NCI-H1694 (cell line): ENCODE measurements at places on chromosomes 7 and 10.

DNA sequence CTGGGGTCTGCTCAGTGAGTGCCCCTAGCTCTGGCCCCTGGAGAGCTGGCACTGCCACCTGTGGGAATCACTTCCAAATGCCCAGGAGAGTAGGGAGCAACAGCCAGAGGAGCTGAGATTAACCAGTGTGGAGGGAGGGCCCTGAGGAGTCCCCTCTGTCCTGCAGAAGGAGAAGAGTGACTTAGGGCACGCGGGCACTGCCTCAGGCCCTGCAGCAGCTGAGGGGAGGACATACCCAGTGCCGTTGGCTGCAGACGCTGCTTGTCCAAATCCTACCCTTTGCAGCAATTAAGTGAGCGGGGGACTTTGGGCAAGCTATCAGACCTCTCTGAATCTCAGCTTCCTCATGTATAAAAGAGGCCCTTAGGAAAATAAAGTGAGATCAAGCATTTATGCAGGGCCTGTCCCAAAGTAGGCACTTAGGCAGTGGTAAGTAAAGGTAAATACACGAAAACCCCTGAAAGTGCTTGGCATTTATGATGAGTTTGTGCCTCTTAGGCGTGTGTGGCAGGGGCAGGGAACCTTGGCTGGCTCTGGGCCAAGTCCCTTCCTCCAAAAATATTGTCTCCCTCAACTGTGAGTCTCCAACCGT lies 16.9 kb downstream of the PRF1 start:
- DNase-seq = no peak

- DNase-seq = no peak
Observed at GRCh38 chr7:90626013-90626412, 29.9 kb downstream of the CDK14 start.

DNA sequence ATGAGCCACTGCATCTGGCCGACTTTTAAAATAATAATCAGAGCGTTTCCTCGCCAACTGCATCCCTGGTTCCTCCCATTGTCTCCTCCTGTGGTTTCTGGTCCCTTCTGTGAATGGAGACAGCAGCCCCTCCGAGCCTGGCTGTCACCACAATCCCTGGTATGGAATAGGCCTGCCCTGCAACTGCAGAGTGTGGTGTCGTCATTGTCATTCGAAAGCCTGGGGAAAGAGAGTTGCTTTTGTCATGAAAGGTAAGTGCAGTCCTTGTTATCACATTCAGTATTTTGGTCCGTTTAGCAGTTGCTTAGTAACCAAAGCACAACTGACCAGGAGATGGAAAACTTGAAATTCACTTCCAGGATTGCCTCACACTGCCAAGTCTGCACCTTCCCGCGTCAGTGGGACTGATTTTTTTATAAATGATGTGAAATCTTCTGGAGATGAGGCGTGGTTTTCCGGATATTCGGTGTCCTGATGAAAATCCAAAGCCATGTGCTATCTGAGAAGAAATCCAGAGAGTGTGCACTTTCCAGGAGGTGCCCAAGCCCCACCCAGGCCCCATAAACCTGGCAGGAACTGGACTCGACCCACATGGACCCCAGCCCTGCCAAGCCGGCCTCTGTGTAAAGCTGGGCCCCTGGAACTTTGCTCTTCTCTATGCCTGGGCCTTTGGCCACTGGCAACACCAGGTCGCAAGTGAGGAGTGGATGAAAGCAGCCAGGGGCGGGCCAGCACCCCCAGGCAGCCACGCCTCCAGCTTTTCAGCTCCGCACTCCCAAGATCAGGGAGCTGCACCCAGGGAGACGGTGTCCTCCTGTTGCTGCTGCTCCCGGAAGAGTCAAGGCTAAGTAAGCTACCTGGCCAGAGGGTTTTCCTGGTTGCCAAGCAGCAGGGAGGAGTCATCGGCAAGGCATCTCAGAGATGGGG lies 133.7 kb upstream of the SH2B2 start:
- DNase-seq = no peak

GRCh38 chr10:11551916-11552602 lies 59.4 kb downstream of the USP6NL start:
- DNase-seq = no peak

DNA sequence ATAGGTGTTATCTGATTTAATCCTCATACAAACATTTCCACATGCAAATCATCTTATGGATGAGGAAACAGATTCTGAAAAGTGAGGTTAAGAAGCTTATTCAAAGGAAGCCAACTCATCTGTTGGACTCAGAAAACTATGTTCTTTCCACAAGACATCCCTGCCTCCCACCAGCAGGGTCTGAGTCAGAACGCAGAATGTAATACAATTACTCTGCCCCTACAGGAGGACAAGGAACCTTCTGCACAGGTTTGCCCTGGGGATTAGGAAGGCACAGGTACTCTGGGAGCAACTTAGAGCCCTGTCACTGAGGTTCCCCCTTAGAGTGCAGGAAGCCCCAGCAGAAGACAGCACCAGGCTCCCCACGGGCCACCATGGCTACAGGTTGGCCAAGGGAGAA lies 255.7 kb downstream of the TNS3 start:
- no peak for DNase-seq

DNA sequence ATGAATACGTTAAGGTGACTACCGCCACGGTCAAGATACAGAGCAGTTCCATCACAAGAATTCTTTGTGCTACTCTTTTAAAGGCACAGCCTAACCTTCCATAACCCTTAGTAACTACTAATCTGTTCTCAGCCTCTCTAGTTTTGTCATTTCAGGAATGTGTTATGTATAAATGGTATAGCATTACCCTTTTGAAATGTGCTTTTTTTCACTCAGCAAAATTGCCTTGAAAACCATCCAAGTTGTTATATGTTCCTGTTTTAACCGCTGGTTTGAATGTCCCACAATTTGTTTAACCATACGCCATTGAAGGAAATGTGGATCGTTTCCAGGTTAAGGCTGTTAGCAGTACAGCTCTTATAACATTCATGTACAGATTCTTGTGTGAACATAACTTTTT lies 32.0 kb downstream of the WAC start:
- no peak for DNase-seq

GRCh38 chr10:68135362-68135761 lies 26.1 kb downstream of the MYPN start:
- no peak for DNase-seq

GRCh38 chr7:106772655-106773108 lies 92.4 kb upstream of the PIK3CG start:
- no peak for DNase-seq

DNA sequence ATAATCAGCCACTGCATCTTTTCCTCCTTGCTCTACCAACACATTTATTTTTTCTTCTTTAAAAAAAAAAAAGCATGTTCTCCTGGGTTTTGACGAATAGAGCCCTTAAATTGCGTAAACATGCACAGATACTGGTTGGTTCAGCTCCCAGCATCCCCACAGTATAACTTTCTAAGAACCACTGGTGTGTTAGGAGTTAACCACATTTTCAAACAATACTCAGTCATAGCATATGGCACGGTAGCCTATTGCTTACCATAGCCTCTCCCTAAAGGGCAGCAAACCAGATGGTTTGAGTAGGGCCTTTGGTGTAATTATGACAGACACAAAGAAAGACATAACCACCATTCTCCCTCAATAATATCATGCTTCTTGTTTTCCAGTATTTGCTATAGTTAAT lies 145.0 kb downstream of the LRRC4 start:
- peak; percentile 82 for DNase-seq

- DNase-seq = no peak
Observed at GRCh38 chr7:66190504-66190857, 14.7 kb upstream of the TPST1 start.

DNA sequence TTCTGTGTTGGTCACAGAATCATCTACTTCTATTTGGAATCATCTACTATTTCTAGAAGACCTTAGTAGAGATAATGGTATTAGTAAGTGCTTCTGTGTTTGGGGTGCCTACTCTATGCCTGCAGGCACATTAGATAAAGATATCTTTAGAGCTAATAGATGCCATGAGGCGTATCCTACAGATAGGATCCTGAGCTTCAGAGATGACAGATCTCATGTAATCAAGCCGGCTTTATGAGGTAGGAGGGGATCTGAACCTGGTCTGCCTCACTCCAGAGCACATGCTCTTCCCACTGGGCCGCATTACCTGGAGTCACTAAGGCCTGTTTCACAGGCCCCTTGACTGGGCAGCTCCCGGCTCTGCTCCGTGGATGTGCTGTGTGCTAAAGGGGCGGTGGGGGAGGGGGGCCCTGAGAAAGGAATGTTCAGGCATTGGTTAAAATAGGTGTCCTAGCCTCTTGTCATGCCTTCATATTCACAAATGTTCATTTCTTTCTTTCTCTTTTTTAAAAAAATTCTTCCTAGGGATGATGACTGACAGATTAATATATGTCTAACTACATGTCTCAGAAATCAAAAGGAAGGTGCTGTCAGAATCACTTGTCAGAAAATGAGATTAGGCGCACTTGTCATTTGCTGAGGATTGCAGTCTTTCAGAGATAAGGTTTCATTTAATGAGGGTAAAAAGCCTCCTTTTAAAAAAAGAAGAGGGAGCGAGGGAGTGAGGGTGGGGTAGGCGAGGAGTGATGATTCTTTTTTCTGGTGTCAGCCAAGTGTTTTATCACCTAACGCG lies 458.0 kb upstream of the GALNT17 start:
- DNase-seq = no peak

DNA sequence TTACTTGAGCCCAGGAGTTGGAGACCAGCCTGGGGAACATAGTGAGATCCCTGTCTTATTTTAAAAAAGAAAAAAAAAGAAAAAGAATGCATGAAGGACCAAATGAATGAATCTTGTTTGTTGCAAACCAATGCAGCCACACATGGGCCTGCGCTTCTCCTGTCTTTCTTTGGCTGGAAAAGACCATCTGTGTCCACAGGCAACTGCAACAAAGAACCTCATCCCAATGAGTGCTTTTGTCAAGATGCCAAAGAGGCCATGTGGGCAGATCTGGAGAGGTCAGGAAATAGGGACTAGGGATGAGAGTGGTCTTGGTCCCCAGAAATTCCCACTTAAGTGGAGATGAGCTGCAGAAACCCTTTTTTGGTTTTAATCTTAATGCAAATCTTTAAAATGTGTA lies 49.8 kb upstream of the DUSP5 start:
- DNase-seq = no peak

GRCh38 chr10:131673396-131673795 lies 227.4 kb upstream of the PPP2R2D start:
- no peak for DNase-seq

DNA sequence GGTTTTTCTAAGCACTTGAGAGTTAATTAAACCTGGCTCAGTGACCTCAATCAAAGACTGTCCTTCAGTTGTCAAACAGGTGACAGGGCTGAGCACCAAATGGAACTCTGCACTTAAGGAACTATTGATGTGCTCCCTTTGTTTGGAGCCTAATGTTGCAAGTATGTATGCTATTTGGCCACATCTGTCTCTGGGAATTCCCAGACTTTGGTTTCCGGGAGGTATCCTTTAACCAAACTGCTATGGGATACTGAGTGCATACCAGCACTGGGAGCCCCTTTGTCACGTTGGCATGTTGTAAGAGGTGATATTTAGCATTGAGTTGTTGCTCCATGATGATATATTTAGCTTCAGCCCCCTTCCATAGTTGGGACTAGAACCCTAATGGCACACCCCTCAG lies 25.2 kb downstream of the ASZ1 start:
- DNase-seq = no peak

GRCh38 chr7:141409801-141410329 lies 141.3 kb upstream of the AGK start:
- DNase-seq = peak; percentile 60

- no peak for DNase-seq
Observed at GRCh38 chr10:29748109-29748650, 113.4 kb upstream of the SVIL start.

DNA sequence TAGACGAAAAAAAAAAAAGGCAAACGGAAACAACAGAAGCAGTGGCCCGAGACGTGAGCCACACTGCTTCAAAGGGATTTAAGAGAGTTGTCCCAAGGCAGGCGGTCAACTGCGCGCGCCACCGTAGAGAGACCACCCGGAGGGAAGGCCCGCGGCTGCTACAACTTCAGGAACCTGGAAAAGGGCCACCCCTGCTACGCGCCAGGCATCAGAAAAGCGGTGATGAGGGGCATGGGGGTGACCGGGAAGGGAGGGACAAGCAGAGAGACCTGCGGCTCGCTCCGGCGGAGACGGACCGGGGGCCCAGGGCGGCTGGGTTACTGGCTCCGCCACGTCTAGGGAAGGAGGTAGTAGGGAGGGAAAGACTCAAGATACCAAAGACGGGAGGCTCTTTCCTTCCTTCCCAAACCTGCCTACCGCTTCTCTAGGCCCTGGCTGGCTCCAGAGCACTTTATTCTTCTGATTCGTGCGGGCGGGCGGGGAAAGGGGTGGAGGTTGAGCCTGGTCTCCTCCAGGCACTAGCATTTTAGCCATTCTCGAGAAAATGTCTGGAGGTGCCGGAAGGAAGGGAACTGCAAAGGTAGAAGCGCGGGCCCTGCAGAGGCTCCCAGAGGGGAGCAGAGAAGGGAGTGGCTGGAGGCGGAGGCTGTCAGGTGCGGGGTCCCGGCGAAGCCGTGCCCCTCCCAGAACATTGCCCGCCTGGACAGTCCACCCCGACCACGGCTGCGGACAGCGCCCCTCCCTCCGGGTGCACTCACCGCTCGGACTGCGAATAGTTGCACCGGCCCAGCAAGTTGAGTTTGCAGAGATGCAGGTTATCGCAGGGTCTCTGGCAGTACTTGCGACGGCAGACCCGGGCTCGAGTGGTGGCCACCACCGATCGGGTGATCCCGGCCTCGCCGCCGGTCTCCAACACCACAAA lies 993 bp downstream of the ZC3HAV1 start:
- DNase-seq = no peak

DNA sequence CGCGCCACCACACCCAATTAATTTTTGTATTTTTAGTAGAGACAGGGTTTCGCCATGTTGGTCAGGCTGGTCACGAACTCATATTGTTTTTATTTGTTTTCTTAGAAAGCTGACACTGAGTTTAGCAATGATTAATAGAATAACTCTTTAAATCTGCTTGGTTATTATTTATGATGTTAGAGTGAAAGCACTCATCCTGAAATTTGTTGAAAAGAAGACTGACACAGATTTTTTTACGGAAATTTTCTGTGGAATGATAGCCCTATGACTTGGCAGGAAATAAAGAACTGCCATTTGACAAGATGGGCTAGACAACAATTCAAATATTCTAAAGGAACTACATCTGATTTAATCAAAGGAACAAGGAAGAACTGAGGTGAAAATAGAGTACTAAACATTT lies 4.3 kb upstream of the GSAP start:
- DNase-seq = no peak

GRCh38 chr7:151057989-151058780 lies 488 bp upstream of the CDK5 start:
- DNase-seq = peak; percentile 99

DNA sequence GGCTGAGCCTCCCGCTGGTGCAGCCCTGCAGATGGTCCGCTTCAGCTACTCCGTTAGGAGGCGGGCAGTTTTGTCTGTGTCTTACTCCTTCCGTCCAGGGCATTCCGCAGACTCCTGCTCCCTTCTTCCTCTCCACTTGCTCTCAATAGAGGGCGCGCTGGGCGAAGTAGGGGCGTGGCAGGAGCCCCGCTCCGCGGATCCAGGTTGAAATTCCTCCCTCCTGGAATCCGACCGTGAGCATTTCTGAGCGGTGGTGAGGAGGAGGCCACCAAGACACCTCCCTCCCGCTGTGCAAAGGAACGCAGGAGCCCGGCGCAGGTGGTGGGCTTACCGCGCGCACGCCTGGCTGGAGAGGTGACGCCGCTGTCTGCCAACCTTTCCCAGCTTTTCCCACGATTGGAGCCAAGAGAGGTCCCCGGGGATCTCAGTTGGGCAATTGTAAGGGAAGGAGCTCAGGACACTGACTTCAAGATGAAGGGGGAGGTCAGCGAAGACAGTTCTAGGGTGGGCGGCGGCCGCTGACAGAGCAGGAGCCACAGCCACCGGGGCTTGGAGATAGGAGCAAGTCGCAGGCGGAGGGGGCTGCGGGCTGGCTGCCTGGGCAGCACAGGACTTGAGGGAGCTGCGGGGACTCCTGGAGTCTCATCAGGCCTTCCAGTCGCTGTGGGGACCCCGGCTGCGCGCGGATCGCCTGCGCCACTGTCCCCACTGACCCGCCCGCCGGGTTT lies 1011.3 kb downstream of the XPNPEP1 start:
- DNase-seq = peak; percentile 50
